ENCODE measurements at places on chromosomes 1 and 21. TPM values are rescaled to one million over a fixed set of nuclear protein-coding genes. Genes with fewer than 3 reads are reported as not detected.

DNA sequence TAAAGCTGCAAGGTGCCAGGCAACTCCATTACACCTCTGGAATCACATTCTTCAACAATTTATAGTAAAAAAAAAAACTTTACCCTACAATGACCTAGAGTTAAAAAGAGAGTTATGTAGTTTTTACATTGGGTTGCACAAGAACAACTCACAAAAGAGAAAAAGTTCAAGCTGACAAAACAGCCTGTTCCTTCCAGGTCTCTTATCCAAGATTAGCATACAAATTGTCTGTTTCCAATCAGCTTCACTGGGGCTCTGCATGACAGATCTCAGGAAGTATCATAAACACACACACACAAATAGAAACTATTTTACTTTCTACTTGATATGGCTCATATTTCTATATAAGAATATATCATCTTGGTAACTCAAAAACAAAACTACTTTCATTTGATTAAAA is 154.6 kb downstream of the PCNX2 start:
- no peaks in the 10 kb centered on the region for H3K27me3 ChIP-seq
- H3K4me3 ChIP-seq: no peak overlapping the region
- H3K4me1 ChIP-seq: no peaks in the 10 kb centered on the region
- DNase-seq: no peak
- peaks cover 9% of the 10 kb centered on the region for H3K36me3 ChIP-seq

DNA sequence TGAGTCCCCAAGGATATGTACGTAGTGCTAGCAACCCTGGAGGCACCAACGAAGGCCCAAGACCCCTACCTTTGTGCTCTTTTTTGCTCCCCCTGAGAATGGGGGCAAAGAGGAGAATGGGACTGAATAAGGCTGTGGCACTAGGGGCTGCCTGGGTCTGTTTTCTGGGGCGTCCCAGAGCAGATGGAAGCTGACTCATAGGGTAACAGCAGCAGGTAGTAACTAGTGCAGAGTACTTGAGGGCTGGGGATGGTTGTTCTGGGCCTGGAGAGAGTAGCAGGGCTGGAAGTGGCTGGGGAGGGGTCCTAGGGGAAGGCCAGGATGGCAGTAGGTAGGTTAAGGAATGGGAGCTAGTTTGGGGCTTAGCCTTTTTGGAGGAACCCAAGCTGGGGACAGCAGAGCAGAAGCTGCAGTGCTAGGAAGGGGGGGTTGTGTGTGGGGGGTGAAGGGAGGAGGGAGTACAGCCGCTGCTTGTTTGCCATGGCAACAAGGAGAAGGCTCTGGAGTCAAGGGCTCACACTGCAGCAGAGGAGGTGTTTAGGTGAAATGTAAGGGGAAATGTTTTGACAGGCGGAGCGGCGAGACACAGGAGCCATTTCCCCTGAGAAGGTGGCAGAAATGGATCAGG is 1.8 kb downstream of the NCDN start:
- peak overlapping the region; percentile 1 for H3K4me3 ChIP-seq
- peaks cover 33% of the 10 kb centered on the region for H3K4me1 ChIP-seq
- H3K27ac ChIP-seq: peak overlapping the region; percentile 61
- no peak for DNase-seq
- H3K36me3 ChIP-seq: peaks cover 5% of the 10 kb centered on the region

DNA sequence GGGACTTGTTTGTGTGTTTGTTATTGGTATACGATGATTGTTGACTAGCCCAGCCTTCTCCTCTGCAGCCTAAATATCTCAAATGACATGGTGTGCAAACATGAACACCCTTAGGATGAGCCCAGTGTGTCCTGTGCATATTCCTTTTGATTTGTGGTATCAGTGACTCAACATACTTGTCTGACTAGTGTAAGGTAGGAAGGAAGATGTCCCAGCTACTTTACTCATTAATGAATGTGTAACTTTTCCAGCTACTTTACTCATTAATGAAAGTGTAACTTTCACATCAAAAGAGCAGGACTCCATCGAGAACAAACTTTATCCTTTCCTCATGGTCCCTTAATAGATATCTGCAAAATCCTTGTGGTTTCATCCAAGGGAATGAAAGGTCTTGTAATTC is 2.7 kb upstream of the ZNF692 start:
- DNase-seq: no peak
- H3K36me3 ChIP-seq: peaks cover 2% of the 10 kb centered on the region
- no peak overlapping the region for H3K27ac ChIP-seq
- peaks cover 37% of the 10 kb centered on the region for H3K4me1 ChIP-seq
- peaks cover 5% of the 10 kb centered on the region for H3K27me3 ChIP-seq

DNA sequence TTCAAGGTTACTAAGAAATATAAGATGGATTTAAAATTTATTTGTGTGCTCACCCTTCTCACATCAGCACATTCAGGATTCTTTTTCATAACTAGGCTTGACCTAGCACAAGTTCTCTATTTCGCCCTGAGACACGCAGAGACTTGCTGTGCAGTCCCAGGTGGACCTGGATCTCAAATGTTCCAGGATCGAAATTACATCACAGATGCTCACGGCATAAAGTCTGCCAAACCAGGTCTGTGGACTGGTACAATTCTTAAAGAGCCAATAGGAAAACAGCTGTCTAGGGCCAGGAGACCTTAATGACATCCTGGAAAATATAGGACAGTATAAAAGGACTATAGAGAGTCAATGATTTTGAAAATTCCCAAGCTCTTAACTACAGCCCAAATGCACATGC is 2.2 kb downstream of the PGBD5 start:
- H3K4me1 ChIP-seq: peaks cover 18% of the 10 kb centered on the region
- H3K36me3 ChIP-seq: no peaks in the 10 kb centered on the region
- no peak overlapping the region for H3K4me3 ChIP-seq
- peaks cover 61% of the 10 kb centered on the region for H3K27me3 ChIP-seq

DNA sequence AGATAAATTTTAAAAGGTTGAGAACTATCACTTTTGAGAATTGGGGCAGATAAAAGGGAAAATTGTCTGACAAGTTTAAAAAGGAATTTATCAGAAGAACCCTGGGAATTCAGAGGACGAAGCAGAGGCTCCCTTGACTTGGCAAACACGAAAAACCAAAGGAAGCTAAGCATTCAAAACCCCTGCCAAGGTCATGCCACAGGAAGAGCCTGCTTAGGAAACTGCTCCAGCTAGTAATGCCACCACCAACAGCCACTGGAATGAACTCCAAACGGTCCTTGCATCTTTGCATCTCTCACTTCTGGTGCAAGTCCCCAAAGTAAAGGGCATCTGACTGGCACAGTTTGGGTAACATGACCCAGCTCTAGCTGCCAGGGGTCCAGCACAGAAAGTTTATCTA is 7.2 kb downstream of the GPBP1L1 start:
- H3K27me3 ChIP-seq: no peaks in the 10 kb centered on the region
- H3K4me1 ChIP-seq: peaks cover 24% of the 10 kb centered on the region
- H3K36me3 ChIP-seq: peaks cover 9% of the 10 kb centered on the region
- DNase-seq: no peak
- H3K27ac ChIP-seq: no peak overlapping the region

GRCh38 chr1:180482425-180483275 is 19.7 kb downstream of the ACBD6 start:
- H3K4me1 ChIP-seq: peaks cover 12% of the 10 kb centered on the region
- no peak overlapping the region for H3K27ac ChIP-seq
- DNase-seq: no peak
- no peaks in the 10 kb centered on the region for H3K27me3 ChIP-seq

DNA sequence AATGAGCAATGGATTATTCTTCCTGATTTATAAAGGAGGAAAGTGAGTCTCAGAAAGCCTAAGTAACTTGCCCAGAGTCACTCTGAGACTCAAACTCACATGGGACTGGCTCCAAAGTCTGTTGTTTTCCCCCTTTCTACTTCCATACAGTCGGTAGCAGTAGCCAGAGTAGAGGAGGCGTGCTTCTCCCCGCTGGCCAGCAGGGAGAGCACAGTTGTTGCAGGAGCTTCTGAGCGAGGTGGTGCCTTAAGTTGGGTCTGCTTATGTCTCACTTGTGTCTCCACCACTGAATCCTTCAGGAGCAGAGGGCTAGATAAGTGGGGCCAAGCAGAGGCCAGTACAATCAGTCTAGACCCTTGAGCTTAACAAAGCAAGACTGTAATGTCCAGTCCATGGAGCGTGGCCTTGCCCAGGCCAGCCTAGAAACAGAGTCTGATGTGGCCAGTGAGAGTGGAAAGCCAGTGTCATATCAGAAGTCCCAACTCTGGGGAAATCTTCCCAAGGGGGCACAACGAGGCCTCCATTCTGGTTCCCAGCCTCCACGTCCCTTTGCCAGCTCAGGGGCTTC is 181.9 kb downstream of the ZSCAN20 start:
- H3K36me3 ChIP-seq: no peaks in the 10 kb centered on the region
- no peaks in the 10 kb centered on the region for H3K4me1 ChIP-seq
- H3K27me3 ChIP-seq: no peaks in the 10 kb centered on the region
- no peak overlapping the region for H3K27ac ChIP-seq
- H3K4me3 ChIP-seq: no peak overlapping the region

DNA sequence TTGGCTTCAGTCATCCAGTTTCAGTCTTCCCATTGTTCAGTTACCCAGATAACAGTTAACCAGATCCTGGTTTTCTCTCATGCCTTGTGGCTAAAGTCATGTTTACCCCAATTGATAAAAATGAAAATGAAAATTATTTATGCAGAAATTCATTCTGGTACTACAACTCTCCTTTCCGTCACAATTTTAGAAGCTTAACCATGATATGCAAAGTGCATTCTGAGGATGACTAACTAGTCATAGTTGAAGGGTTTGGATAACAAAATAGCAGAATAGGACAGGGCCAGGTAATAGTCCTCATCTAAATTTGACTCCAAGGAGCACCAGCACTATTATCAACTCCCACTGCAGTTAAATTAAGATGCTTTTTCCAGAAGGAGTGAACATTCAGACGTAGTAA is 94.7 kb downstream of the NTMT2 start:
- H3K27me3 ChIP-seq: peaks cover 17% of the 10 kb centered on the region
- no peak for DNase-seq
- no peak overlapping the region for H3K4me3 ChIP-seq
- H3K4me1 ChIP-seq: no peaks in the 10 kb centered on the region
- H3K36me3 ChIP-seq: no peaks in the 10 kb centered on the region
- no peak overlapping the region for H3K27ac ChIP-seq

DNA sequence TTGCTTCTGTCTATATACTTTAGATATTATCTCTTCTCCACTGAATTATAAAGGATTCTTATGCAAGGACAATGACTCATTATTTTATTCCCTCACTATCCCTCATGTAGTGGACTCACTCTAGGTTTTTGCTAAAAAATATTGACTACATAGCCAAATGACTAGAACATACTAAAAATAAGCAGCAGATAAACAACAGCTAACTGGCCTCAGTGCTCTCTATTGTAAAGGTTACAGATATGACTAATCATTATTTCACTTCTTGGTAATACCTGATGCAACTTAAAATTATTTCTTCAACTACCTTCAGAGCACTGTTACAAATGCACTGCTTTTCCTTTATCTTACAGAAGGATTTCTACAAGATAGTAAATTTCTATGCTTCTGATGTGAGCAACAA is 147.6 kb upstream of the DEPDC1 start:
- DNase-seq: no peak
- H3K27ac ChIP-seq: no peak overlapping the region
- no peaks in the 10 kb centered on the region for H3K27me3 ChIP-seq
- no peaks in the 10 kb centered on the region for H3K4me1 ChIP-seq
- H3K36me3 ChIP-seq: no peaks in the 10 kb centered on the region
- H3K4me3 ChIP-seq: no peak overlapping the region

GRCh38 chr1:47529520-47530098 is 91.8 kb downstream of the FOXD2 start:
- H3K36me3 ChIP-seq: peaks cover 2% of the 10 kb centered on the region
- peaks cover 2% of the 10 kb centered on the region for H3K4me1 ChIP-seq
- H3K27ac ChIP-seq: no peak overlapping the region
- no peak overlapping the region for H3K4me3 ChIP-seq
- H3K27me3 ChIP-seq: peaks cover 50% of the 10 kb centered on the region
- DNase-seq: no peak

GRCh38 chr21:44595524-44595923 is 3.2 kb upstream of the KRTAP10-6 start:
- H3K4me3 ChIP-seq: no peak overlapping the region
- peaks cover 4% of the 10 kb centered on the region for H3K27me3 ChIP-seq
- no peak overlapping the region for H3K27ac ChIP-seq
- H3K4me1 ChIP-seq: peaks cover 1% of the 10 kb centered on the region

DNA sequence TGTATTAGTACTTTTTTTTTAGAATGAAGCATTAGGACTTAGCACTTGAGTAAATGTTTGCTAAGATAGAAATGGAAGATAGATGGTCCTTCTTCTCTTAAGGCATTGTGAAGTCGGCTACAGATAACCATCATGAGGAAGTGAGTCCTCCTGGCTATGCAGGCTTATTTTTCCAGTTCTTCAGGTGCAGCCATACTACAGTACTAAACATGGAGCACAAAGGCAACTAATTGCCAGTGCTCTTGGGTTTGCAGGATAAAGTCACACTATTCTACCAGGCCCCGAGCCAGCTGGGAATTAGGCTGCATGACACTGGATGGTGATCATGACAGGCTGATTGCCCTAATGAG is 197.3 kb upstream of the SGIP1 start:
- peak overlapping the region; percentile 93 for H3K27ac ChIP-seq
- H3K36me3 ChIP-seq: peaks cover 42% of the 10 kb centered on the region
- H3K4me1 ChIP-seq: peaks cover 54% of the 10 kb centered on the region
- H3K4me3 ChIP-seq: peak overlapping the region; percentile 99
- no peaks in the 10 kb centered on the region for H3K27me3 ChIP-seq
- DNase-seq: no peak

- no peaks in the 10 kb centered on the region for H3K27me3 ChIP-seq
- peaks cover 23% of the 10 kb centered on the region for H3K36me3 ChIP-seq
- no peak overlapping the region for H3K4me3 ChIP-seq
- DNase-seq: no peak
- H3K4me1 ChIP-seq: no peaks in the 10 kb centered on the region
- no peak overlapping the region for H3K27ac ChIP-seq
Observed at GRCh38 chr1:207362962-207363860, 41.7 kb downstream of the CD55 start.

- H3K36me3 ChIP-seq: peaks cover 7% of the 10 kb centered on the region
- peaks cover 11% of the 10 kb centered on the region for H3K4me1 ChIP-seq
- peaks cover 2% of the 10 kb centered on the region for H3K27me3 ChIP-seq
- peak within 1 kb of the TSS; percentile 79 for H3K27ac ChIP-seq
Observed at GRCh38 chr1:167090314-167090942, at the start of gene GPA33. TSS of gene GPA33 (minus strand) at chr1:167090377. CDS start at chr1:167090287, 90 bp downstream.

GRCh38 chr1:3676581-3677470 is 24.5 kb downstream of the TP73 start:
- no peak overlapping the region for H3K27ac ChIP-seq
- peaks cover 17% of the 10 kb centered on the region for H3K4me1 ChIP-seq
- no peak overlapping the region for H3K4me3 ChIP-seq
- peaks cover 10% of the 10 kb centered on the region for H3K27me3 ChIP-seq

- H3K27me3 ChIP-seq: no peaks in the 10 kb centered on the region
- peaks cover 11% of the 10 kb centered on the region for H3K4me1 ChIP-seq
- H3K4me3 ChIP-seq: no peak overlapping the region
- DNase-seq: no peak
- no peak overlapping the region for H3K27ac ChIP-seq
- H3K36me3 ChIP-seq: peaks cover 7% of the 10 kb centered on the region
Observed at GRCh38 chr1:2518528-2518927, 7.9 kb downstream of the PANK4 start.

TSPAN1 gene
- total RNA-seq: not detected

CFHR1 gene
- total RNA-seq: not detected

HUNK gene
- 0.48 TPM for total RNA-seq

SLC6A17 gene
- not detected for total RNA-seq

KCNA2 gene
- total RNA-seq: 1.6 TPM

CELA2B gene
- not detected for total RNA-seq

F3 gene
- not detected for total RNA-seq

AHDC1 gene
- total RNA-seq: 22.2 TPM

Measured in activated naive CD8-positive, alpha-beta T cell treated with anti-CD3 and anti-CD28 coated beads, Interleukin-2, amount 10 ng/mL, durations not matched to agents 7 days and 5 days (primary cell).